Bronchial epithelial cell (primary cell): ENCODE measurements at places on chromosomes 2 and 18. TPM values are rescaled to one million over a fixed set of nuclear protein-coding genes. Genes with fewer than 3 reads are reported as not detected.

GRCh38 chr18:48838166-48838775, 112.5 kb downstream of the SMAD7 start:
- DNase-seq, result no peak

GRCh38 chr2:102487761-102488462, 14.9 kb downstream of the SLC9A4 start:
- peak; percentile 97 for DNase-seq

- DNase-seq, result peak; percentile 66
Observed at GRCh38 chr2:9763356-9764152, 79.7 kb upstream of the TAF1B start.

DNA sequence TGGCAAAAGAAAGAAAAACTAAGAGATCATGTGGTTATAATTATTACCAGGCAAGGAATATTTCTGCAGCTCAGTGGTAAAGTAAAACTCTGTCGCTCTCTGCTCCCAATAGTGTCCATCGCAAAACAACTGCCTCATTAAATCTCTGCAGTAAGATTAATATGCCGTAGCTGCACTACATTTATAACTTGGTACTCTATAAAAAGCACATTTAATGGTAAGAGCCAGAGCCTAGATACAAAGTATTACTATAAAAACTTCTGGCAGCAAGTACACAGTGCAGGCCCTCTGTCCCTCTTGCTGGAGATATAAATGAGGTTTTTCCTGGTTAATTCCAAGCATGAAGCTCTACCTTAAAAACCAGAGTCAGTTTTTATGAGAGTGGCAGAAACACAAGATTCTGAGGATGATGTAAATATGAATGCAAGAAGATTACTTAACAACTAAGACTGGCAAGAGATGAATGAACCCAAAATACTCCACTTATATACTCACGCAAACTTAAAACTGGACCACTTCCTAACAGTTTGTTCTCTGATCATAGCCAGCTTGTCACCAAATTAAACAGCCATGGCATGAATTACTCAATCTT, 25.5 kb downstream of the ZNF521 start:
- DNase-seq, result no peak

The BIN1 gene
- 11.8 and 13.8 TPM in 2 replicates for total RNA-seq
